ENCODE measurements at places on chromosomes 2 and 18. TPM values are rescaled to one million over a fixed set of nuclear protein-coding genes. Genes with fewer than 3 reads are reported as not detected.

The SPRED2 gene
- total RNA-seq = 9.5 TPM

The FBXO15 gene
- 3.0 TPM for total RNA-seq

The SOWAHC gene
- total RNA-seq = 0.14 TPM

The DSG1 gene
- not detected for total RNA-seq

The ABCG5 gene
- total RNA-seq = not detected

The COLEC12 gene
- total RNA-seq = not detected

Measured in activated naive CD8-positive, alpha-beta T cell treated with anti-CD3 and anti-CD28 coated beads for 36 hours (primary cell).